ENCODE measurements at places on chromosomes 6 and 20.

- H3K4me1 ChIP-seq = peaks cover 18% of the 10 kb centered on the region
- no peak for DNase-seq
- H3K27me3 ChIP-seq = peaks cover 74% of the 10 kb centered on the region
- H3K27ac ChIP-seq = no peak overlapping the region
- no peaks in the 10 kb centered on the region for H3K36me3 ChIP-seq
Measured at GRCh38 chr6:3230256-3230882, 2.9 kb upstream of the TUBB2B start.

DNA sequence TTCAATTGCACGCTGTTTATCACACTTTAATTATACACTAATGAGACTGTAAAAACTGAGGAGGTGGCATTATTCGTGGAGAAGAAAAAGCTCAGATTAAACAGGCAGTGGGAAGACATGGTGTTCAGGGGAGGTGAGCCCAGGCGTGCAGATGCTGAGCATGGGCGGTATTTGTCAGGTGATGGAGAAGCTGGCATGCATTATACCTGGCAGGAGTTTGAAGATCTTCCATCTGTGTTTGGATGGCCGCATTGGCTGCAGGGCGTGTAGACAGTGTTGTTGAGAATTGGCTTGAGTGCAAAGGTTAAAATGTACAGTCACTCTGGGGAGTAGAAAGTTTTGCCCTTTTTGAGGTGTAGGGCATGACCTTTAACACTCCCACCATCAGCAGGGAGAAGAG, 213.8 kb downstream of the ERMARD start:
- peaks cover 13% of the 10 kb centered on the region for H3K4me1 ChIP-seq
- no peak for DNase-seq
- H3K36me3 ChIP-seq = no peaks in the 10 kb centered on the region
- H3K27ac ChIP-seq = no peak overlapping the region
- no peaks in the 10 kb centered on the region for H3K27me3 ChIP-seq

DNA sequence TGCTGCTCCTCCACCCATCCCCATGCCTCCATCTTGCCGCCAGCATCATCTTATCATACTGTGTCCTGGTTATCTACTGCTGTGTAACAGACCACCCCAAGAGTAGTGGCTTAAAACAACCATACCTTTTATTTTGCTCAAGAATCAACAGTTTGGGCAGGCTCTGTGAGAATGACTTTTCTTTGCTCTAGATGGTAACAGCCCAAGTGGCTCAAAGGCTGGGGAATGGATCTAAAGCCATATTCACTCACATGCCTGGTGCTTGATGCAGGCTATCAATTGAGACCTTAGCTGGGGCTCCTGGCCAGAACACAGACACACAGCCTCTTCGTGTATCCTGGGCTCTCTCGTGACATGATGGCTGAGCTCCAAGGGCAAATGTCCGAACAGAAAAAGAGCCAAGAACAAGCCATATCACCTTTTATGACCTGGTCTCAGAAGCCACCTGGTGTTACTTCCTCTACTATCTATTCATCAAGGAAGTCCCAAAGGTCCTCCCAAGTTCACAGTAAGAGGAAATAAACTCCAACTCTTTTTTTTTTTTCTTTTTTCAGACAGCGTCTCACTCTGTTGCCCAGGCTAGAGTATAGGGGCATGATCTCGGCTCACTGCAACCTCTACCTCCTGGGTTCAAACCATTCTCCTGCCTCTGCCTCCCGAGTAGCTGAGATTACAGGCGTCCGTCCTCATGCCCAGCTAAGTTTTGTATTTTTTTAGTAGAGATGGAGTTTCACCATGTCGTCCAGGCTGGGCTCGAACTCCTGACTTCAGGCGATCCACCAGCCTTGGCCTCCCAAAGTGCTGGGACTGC, 159.3 kb upstream of the JARID2 start:
- H3K4me1 ChIP-seq = no peaks in the 10 kb centered on the region
- no peaks in the 10 kb centered on the region for H3K36me3 ChIP-seq
- no peak for DNase-seq
- no peak overlapping the region for H3K4me3 ChIP-seq
- no peak overlapping the region for H3K27ac ChIP-seq
- no peaks in the 10 kb centered on the region for H3K27me3 ChIP-seq

DNA sequence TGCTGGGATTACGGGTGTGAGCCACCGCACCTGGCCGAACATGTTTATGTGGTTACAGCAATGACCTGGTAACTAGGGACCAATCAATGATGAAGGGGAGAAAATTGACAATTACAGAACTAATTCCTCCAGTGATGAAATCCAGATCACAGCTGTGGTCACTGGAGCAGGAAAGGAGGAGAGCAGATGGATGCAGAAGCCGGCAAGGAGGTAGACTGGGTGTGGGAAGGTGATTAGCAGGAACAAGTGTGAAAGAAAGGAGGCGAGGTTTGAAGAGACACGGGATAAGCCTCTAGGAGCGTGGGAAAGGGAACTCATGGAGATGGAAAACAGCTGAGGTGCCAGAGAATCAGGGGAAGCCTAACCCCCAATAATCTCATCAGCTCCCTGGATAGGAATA, 17.2 kb upstream of the SPAG4 start:
- H3K4me3 ChIP-seq = no peak overlapping the region
- DNase-seq = no peak
- no peak overlapping the region for H3K27ac ChIP-seq
- peaks cover 46% of the 10 kb centered on the region for H3K27me3 ChIP-seq

DNA sequence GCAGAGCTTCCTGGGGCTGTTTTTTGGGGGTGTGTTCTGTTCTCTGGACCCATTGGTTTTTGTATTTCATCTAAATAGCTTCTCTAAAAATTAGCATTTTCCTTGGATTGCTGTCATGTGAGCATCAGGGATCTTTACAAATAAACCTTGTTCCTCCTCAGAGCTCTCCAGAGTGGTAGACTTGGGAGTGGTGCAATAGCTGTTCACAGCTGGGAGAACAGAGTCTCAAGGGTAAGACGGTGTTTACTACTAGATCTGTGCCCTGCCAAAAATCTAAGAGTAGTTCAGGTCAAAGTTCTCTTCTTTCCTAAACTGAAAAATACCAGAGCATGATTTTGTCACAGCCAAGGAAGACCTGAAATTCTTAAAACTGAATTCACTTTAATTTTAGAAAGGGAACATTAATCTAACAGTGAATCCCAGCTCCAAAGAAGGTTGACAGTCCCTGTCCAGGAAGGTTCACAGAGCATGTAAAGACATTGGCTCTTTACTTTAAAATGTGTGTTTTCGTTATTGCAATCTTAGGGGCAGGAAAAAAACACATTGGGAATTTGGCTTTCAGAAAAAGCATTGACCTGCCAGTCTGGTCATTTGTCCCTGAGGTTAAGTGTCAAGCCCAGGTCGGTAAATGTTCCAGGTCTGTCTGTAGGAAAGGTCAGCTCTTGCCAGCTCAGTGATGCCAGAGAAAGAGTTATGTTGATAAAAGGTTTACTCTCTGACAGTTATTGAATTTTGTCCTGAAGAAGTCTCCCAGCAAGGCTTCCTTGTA, 43.3 kb downstream of the VAPB start:
- no peak overlapping the region for H3K27ac ChIP-seq
- no peak overlapping the region for H3K4me3 ChIP-seq
- no peak for DNase-seq

DNA sequence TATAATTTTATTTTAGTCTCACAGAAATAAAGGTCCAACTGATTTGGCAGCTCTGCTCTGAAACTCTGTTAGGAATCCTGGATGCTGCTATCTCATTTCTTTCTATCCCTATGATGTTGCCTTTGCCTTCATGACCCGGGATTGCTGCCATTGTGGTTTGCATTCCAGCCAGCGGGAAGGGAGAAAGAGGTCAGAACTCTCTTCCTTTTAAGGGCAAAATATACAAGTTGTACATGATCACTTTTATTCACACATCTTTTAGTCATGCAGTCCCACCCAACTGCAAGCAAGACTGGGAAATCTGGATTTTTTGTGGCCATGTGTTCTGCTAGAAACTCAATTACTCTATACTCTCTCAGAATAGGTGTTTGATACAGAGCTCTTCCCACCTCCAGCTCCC, 263.1 kb upstream of the ZFP64 start:
- H3K27me3 ChIP-seq = no peaks in the 10 kb centered on the region
- H3K36me3 ChIP-seq = no peaks in the 10 kb centered on the region
- H3K4me3 ChIP-seq = no peak overlapping the region
- no peak overlapping the region for H3K27ac ChIP-seq
- no peak for DNase-seq

GRCh38 chr6:63887002-63887751, 251.6 kb downstream of the PHF3 start:
- H3K27me3 ChIP-seq = peaks cover 5% of the 10 kb centered on the region
- H3K27ac ChIP-seq = no peak overlapping the region
- H3K36me3 ChIP-seq = no peaks in the 10 kb centered on the region
- no peak overlapping the region for H3K4me3 ChIP-seq

DNA sequence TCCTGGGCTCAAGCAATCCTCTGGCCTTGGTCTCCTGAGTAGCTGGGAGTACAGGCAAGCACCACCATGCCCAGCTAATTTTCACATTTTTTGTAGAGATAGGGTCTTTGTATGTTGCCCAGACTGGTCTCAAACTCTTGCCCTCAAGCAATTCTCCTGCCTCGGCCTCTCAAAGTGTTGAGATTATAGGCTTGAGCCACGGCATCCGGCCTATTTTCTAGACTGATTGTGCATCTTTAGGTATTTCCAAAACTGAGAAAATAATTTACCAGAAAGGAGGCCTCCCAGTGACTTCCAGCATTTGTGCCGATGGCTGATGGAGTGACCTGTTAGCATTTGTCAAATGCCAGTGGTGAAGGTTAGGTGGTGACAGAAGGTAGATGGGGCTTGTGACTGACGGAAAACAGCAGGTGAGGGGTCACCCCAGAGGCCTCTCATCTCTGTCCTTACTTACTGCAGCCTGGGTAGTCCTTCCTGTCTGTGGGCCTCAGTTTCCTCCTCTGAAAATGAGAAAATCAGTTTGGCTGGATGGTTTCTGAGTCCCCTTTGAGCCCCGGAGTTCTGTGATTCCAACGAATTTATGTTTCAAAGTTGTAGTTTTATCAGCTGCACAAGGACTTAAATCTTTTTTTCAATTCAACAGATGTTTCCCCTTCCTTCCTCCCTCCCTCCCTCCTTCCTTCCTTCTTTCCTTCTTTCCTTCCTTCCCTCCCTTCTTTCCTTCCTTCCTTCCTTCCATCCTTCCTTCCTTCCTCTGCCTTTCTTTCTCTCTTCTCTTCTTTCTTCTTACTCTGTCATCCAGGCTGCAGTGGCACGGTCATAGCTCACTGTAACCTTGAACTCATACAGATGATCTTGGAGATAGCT, 53.5 kb downstream of the TGM2 start:
- no peak overlapping the region for H3K4me3 ChIP-seq
- DNase-seq = no peak
- H3K27ac ChIP-seq = no peak overlapping the region

GRCh38 chr6:160583794-160584193, 80.3 kb downstream of the LPA start:
- H3K27me3 ChIP-seq = no peaks in the 10 kb centered on the region
- no peak overlapping the region for H3K27ac ChIP-seq
- H3K4me3 ChIP-seq = no peak overlapping the region
- H3K36me3 ChIP-seq = no peaks in the 10 kb centered on the region

DNA sequence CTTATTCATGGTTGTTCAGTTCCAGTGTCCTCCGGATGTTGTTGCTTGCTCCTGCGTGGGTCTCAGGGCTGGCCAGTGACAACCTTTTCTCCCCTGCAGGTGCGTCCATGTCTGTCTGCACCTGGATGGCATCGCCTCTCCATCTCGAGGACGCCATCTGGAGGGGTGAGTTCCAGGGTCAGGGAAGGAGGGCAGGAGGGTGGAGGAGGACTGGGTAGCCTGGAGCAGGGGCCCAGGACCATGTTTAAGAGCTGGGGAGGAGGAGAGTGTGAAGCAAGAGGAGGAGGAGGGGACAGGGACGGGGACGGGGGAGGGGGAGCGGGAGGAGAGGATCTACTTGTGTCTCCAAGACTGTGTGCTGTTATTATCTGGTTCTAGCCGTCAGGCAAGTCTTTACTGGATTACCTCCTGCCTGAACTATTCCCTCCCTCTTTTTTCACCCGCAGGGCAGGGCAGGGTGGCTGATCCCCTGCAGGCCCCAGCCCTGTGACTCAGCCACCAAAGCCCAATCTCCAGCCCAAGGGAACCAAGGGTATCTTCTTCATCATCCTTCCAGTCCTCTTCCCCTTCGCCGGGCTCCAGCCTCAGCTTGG, 32.2 kb upstream of the TULP1 start:
- no peak overlapping the region for H3K4me3 ChIP-seq
- H3K27me3 ChIP-seq = peaks cover 3% of the 10 kb centered on the region
- H3K4me1 ChIP-seq = no peaks in the 10 kb centered on the region
- H3K27ac ChIP-seq = no peak overlapping the region
